ENCODE measurements at places on chromosomes 13 and 19.

- no peak for DNase-seq
Observed at GRCh38 chr19:18399008-18399407, 1.6 kb upstream of the LRRC25 start.

DNA sequence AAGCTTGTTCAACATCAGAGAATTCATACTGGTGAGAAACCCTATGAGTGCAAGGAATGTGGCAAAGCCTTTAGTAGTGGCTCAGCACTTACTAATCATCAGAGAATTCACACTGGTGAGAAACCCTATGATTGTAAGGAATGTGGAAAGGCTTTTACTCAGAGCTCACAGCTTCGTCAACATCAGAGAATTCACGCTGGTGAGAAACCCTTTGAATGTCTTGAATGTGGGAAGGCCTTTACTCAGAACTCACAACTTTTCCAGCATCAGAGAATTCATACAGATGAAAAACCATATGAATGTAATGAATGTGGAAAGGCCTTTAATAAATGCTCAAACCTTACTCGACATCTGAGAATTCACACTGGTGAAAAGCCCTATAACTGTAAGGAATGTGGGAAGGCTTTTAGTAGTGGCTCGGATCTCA is 25.2 kb downstream of the ZNF383 start:
- no peak for DNase-seq

GRCh38 chr19:46014534-46014933 is 8.3 kb downstream of the PGLYRP1 start:
- DNase-seq, result no peak

DNA sequence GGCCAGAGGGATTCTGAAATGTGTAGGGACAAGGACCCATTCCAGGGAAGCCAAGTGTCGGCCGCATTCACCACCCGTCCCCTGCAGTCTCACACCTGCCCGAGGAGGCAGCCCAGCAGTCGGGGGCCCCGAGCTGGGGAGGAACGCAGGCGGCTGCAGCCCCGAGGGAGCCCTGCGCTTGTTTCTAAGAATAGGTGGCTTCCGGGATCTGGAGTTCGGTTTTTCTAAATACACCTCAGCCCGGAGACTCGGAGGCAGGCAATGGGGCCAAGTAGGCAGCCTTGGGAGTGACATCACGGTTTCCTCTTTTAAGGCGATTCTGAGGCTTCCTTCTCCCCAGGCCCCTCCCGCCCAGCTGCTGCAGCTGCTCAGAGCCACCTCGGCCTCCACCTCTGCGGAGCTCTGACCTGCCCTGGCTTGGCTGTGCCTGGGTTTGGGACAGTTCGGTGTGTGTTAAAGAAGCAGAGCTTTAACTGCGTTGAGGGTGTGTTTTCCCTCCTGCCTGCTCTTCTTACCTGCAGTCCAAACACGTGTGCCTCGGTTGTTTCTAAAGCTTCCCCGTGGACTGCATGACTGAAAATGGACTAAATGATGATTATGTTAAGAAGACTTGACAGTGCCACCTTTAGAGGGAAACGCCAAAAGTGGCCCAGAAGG is 80.5 kb downstream of the COL4A2 start:
- DNase-seq, result no peak

GRCh38 chr13:27362064-27362751 is 62.2 kb upstream of the GTF3A start:
- peak; percentile 93 for DNase-seq

GRCh38 chr13:43994999-43995859 is 115.5 kb downstream of the LACC1 start:
- DNase-seq, result no peak

DNA sequence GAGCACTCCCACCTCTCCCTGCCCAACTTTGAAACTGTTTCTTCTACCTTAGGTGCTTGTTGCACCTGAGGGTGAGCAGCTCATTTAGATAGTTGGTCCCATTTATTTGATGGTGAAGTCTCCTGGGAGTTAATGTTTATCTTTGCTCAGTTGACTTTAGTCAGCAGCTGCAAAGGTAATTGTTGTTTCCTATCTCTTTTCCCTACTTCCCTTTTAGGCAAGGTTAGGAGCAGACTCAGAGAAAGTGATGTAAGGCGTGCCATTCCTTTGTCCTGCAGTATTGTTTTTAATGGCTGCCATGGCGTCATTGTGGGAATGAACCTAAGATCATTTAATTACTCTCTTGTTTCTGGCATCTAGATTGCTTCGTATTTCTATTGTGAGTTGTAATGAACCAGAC is 11.6 kb downstream of the AKAP11 start:
- no peak for DNase-seq

- no peak for DNase-seq
Observed at GRCh38 chr19:19034204-19034624, 811 bp downstream of the ARMC6 start.

DNA sequence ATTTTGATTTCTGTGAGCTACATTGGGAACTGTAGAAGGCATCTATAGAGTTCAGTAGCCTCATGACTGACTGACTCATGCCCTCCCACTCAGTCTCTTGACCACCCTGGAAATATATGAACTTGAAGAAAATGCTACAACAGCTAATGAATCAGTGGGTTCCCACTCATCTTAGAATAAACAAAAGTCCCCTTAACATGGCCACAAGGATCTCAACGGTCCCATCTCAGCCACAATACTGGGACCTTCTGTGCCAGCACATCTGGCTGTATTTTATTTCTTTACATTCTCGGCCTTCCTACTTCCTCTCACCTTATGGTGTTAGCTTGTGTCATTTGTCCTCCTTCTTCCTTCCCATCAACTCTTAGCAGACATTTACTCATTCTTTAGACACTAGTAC is 619.8 kb downstream of the DCT start:
- DNase-seq, result no peak

GRCh38 chr13:97372936-97373335 is 61.0 kb upstream of the RAP2A start:
- no peak for DNase-seq
